ENCODE measurements at places on chromosomes 11 and 22.

GRCh38 chr11:111745719-111746504 is 20.3 kb downstream of the PPP2R1B start:
- H3K4me3 ChIP-seq: no peak overlapping the region
- no peak for DNase-seq
- no peaks in the 10 kb centered on the region for H3K36me3 ChIP-seq
- no peaks in the 10 kb centered on the region for H3K4me1 ChIP-seq

DNA sequence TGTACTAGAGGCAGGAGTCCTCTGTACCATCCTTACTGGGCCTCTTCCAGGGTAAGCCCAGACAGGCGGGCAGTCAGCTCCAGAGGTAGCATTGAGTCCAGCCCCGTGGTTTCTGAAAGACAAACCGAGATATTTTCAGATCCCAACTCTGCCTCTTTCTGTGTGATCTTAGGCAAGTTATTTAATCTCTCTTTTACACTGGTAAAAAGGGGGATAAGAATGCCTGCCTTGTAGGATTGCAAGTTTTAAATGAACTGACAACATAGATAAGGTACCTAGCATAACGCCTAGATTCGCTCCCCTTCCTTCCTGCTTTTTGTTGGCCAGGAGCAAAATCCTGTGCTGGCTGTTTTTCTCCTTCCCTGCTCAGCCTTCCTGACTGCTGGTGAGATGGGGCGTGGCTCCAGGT is 56.4 kb upstream of the NNMT start:
- DNase-seq: no peak
- no peak overlapping the region for H3K27ac ChIP-seq
- H3K4me3 ChIP-seq: no peak overlapping the region
- no peaks in the 10 kb centered on the region for H3K4me1 ChIP-seq

- H3K4me3 ChIP-seq: no peak overlapping the region
- H3K27ac ChIP-seq: no peak overlapping the region
- no peaks in the 10 kb centered on the region for H3K36me3 ChIP-seq
- peaks cover 20% of the 10 kb centered on the region for H3K27me3 ChIP-seq
- H3K4me1 ChIP-seq: peaks cover 9% of the 10 kb centered on the region
Observed at GRCh38 chr11:134333312-134333711, 1.5 kb downstream of the GLB1L2 start.

DNA sequence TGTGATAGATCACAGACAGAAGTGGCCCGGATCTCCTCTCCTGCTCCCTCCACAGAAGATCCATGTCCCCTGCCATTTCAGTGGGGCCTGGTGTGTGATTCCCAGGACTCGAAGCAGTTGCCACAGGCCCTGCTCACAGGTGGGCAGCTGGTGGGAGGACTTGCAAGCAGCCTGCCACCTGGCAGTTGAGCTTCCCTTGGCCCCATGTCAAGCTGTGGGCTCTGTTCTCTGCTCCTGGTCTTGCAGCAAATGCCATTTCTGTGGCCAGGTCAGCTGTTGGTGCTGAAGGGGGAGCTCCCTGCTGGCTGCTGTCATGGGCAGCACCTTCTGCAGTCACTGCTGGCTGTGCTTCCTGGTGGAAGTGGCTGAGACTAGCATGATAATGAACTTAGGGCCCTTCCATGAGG is 59.1 kb upstream of the SLC22A12 start:
- H3K4me1 ChIP-seq: no peaks in the 10 kb centered on the region
- no peak overlapping the region for H3K4me3 ChIP-seq
- H3K27ac ChIP-seq: no peak overlapping the region
- DNase-seq: no peak
- H3K36me3 ChIP-seq: no peaks in the 10 kb centered on the region

GRCh38 chr22:26671317-26672059 is 14.1 kb downstream of the MIAT start:
- no peak for DNase-seq
- no peak overlapping the region for H3K4me3 ChIP-seq
- H3K36me3 ChIP-seq: no peaks in the 10 kb centered on the region
- peaks cover 4% of the 10 kb centered on the region for H3K4me1 ChIP-seq
- peak overlapping the region; percentile 91 for H3K27ac ChIP-seq
- H3K27me3 ChIP-seq: no peaks in the 10 kb centered on the region

GRCh38 chr22:46363611-46364321 is 28.3 kb downstream of the TRMU start:
- H3K36me3 ChIP-seq: no peaks in the 10 kb centered on the region
- no peak overlapping the region for H3K4me3 ChIP-seq
- no peaks in the 10 kb centered on the region for H3K27me3 ChIP-seq
- H3K27ac ChIP-seq: no peak overlapping the region

- H3K4me3 ChIP-seq: no peak overlapping the region
- DNase-seq: no peak
- H3K27me3 ChIP-seq: no peaks in the 10 kb centered on the region
- no peaks in the 10 kb centered on the region for H3K4me1 ChIP-seq
Observed at GRCh38 chr22:36147196-36147791, 13.3 kb downstream of the APOL3 start.

DNA sequence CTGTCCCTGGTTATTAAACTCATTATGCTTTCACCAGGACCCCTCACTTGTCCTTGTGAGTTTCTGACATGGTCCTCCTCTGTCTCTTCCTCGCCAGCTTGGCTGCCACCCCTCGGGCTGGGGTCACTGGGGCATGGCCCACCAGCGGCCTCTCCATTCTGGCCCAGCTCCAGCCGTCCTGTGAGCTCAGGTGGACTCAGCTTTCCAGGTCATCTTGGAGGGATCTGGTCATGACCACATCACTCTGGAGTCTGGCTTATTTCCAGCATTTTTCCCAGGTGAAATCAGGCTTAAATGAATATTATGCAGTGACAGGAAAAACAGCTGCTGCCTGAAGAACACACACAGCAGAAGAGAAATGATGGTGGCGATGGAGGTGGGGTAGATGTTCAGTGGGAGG is 224.5 kb downstream of the ADAMTS15 start:
- peaks cover 17% of the 10 kb centered on the region for H3K4me1 ChIP-seq
- H3K27ac ChIP-seq: peak overlapping the region; percentile 77
- H3K27me3 ChIP-seq: no peaks in the 10 kb centered on the region
- peak; percentile 34 for DNase-seq

GRCh38 chr22:37418627-37419369 is 8.5 kb downstream of the ELFN2 start:
- no peak for DNase-seq
- H3K27ac ChIP-seq: no peak overlapping the region
- H3K36me3 ChIP-seq: no peaks in the 10 kb centered on the region
- H3K4me3 ChIP-seq: no peak overlapping the region

- H3K36me3 ChIP-seq: no peaks in the 10 kb centered on the region
- no peak overlapping the region for H3K4me3 ChIP-seq
- H3K27ac ChIP-seq: no peak overlapping the region
- H3K4me1 ChIP-seq: no peaks in the 10 kb centered on the region
- DNase-seq: peak; percentile 54
- peaks cover 66% of the 10 kb centered on the region for H3K27me3 ChIP-seq
Observed at GRCh38 chr11:43944761-43945311, 2.4 kb downstream of the C11orf96 start.

DNA sequence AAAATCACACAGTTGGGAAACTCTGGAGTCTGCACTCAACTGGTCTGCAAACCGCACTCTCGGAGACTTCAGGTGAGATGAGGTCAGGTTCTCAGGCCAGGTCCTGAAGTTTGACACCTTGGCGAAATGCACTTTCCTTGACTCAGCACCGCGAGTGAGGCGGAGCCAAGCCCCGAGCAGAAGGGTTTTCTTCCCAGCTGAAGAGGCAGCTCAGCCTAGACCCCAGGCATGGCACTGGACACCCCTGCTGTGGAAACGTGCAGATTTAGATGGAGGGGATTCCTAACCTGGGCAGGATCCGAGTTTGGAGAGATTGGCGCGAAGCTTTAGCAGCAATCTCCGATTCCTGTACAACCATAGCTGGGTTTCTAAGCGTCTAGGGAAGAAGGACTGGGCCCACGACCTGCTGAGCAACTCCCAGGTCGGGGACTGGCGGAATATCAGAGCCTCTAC is 835 bp upstream of the MYOD1 start:
- H3K27ac ChIP-seq: no peak overlapping the region
- peaks cover 100% of the 10 kb centered on the region for H3K27me3 ChIP-seq
- H3K4me3 ChIP-seq: no peak overlapping the region
- DNase-seq: no peak

DNA sequence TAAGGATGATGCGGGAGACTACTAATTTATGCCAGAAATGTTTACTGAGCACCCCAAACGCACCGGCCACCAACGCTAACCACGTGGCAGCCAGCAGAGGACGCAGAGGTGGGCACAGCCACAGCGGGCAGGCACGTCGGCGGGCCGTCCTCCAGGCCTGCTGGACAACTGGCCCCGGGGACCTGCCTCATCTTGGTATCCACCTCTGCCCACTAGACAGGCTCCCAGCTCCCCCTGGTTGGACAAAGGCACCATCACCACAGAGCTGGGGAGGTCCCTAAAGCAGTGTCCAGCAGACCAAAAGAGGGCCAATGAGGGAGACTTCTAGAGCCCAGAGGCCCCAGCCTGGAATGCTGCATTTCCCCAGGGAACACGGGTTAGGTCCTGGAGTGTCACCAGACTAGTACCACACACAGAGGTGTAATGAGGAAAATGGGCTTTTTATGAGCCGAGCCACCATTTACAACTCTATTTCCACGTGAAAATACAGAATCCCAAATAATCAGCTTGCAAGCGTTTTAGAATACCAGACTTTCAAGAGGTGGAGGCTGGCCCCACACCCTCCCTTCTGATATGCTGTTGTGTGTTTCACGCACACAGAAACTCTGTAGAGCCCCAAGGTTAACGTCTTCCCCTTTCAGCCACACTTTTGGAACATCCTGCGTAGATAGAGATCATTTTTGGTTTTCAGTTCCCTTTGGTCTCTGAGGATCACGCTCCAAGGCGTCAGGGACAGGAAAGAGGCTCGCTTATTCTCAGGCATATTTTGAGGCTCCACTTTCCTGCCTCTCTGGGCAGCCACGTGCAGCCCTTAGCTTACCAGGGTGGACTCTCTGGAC is 23.7 kb upstream of the BID start:
- no peak overlapping the region for H3K27ac ChIP-seq
- no peak for DNase-seq
- no peaks in the 10 kb centered on the region for H3K36me3 ChIP-seq

- no peaks in the 10 kb centered on the region for H3K4me1 ChIP-seq
- no peaks in the 10 kb centered on the region for H3K36me3 ChIP-seq
- no peaks in the 10 kb centered on the region for H3K27me3 ChIP-seq
Observed at GRCh38 chr11:97356144-97356543, 966.3 kb downstream of the JRKL start.

DNA sequence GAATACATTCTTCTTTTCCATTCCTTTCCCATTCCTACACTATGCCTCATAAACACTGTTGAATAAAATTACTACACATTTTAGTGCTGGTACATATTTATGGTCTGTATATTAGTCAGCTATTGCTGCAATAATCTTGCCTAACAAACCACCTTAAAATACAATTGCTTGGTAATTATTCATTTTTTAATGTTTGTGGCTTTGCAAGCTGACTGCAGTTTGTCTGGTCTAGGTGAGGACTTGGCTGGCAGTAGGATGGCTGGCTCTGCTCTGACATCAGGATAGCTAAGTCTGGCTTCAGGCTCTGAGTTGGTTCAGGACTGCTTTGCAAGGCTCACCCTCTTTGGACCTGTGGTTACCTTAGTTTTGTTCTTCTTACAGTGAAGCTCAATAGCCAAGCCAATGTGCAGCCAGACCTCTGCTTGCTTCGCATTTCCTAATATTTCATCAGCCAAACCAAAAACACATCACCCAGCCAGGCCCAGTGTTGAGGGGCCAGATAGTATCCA is 913.4 kb upstream of the RAG2 start:
- H3K36me3 ChIP-seq: no peaks in the 10 kb centered on the region
- peaks cover 1% of the 10 kb centered on the region for H3K4me1 ChIP-seq
- DNase-seq: no peak

All from hepatocyte (in vitro differentiated cells).